Fibroblast of the aortic adventitia (primary cell): ENCODE measurements at places on chromosomes 4 and X.

DNA sequence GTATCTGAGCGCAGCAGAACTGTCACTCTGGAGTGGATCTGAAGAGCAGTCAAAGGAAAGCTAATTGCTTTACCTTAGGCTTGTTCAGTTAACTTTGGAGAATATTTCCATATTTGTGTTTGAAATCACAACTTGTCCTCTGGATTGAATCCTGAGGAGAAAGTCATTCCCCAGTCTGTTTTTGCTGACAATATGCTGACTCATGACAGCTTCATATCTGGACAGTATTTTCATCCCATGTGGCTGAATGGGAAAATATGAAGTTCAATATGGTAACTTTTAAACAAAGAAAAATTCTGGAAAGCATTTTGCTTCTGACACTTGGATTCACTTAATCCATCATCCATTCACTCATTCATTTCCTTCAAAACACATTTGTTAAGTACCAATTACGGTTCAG lies 46.3 kb upstream of the MAGEC3 start:
- peak; percentile 1 for DNase-seq

- DNase-seq, result peak; percentile 87
Measured at GRCh38 chrX:23434356-23434884, 99.8 kb downstream of the PTCHD1 start.

DNA sequence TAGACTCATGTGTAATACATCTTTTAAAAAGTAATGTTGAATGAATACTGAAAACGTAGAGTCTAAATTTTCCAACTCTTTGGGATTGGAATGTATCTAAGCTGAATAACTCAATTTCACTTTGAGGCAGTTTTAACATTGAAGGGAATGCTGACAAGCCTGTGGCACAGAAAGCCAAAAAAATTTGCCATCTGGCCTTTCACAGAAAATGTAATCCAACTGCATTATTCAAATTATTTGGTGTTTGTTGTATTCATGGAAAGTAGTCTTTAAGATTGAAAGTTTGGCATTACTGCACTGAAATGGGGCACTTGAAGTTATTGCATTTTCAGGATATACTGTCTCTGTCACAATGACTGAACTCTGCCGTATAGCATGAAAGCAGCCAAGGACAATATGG lies 186.9 kb downstream of the FRMPD4 start:
- DNase-seq, result no peak

- DNase-seq, result peak; percentile 92
Measured at GRCh38 chrX:15451913-15452312, 41.2 kb downstream of the PIR start.

DNA sequence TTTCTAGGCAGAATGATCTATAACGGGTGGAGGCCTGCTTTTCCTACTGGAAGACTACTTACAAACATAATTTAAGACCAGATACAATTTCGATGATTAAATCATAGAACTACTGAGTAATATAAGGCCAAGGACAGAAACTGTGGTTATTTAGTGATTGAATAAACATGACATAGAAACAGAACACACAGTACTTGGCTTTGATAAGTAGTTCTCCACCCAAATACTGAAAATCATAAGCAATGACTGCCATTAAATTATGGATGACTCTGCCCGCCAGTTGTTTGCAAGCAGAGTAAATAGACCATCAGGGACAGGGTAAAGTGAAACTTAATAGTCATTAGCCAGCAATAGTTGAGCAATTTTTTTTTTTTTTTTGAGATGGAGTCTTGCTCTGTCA lies 17.2 kb upstream of the SMIM14 start:
- peak; percentile 12 for DNase-seq
